MG63 (cell line): ENCODE measurements at places on chromosomes 7 and 10. TPM values are rescaled to one million over a fixed set of nuclear protein-coding genes. Genes with fewer than 3 reads are reported as not detected.

GOLGA7B gene
- 0.20 TPM in 1 of 2 replicates, not detected in the other for total RNA-seq

NKX1-2 gene
- 0.36 TPM in 1 of 2 replicates, not detected in the other for total RNA-seq

CFAP58 gene
- total RNA-seq = 0.05 and 0.20 TPM in 2 replicates

CYP2C8 gene
- total RNA-seq = not detected in 2 replicates

GRCh38 chr7:28316489-28316888 is 95.8 kb upstream of the CREB5 start:
- DNase-seq = peak; percentile 89

DNA sequence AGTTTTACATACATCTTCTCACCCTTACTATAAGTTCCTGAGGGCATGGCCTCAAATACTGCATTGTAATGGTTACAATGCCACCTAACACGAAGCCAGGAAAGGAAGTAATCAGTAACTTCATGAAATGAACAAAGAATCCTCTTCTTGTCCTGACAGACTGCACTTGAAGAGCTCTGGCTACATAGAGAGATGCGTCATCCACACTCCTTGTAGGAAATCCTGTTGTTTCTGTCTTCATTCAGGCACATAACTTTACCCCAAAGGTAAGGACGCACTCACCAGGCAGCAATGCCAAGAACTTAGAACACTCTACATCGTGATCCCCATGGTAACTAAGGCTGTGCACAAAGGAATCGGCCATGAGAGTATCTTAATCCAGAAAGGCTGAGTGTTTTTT is 80.3 kb upstream of the ARID5B start:
- DNase-seq = no peak

DNA sequence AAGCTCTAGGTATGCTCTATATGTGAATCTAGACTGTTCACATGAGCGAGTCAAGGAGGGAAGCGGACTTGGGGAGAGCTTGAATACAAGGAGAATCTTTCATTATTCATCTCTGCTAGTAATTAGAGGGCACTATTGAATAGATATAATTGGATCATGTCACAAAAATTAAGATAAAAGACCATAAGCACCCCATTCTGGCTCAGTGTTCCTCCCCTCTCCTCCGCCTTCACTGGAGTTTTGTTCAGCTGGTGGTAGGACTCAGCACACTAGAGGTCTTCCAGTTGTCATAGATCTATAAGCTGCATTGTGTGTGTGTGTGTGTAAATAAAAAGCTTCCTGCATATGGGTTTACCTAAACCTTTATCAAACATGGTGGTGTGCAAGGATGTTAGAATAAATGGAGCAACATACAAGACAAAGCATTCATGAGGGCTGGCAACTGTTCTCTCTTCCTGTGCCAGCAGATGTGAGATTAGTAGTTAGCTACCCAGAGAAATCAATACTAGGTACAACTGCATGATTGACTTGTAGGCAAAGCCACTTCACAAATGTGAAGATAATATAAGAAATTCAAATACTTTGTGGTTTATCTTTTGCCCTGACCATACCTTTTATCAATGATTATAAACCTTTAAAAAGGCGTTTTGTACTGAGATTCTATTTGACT is 142.6 kb downstream of the CREB5 start:
- no peak for DNase-seq

- no peak for DNase-seq
These were observed 14.1 kb upstream of the PPA1 start for GRCh38 chr10:70247360-70247759.

DNA sequence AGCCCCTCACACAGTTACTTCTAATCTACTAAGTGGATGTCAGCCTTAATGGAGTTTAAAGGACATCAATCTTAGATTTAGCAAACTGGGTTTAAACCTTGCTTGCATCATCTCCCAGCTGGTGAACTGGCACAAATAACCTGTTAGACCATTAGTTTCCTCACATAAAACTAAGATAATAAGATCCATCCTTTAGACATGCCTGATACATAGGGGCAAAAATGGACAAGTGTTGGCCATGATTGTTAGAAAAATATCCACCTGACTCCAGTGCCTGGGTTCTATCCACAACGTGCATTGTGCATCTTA is 439.1 kb downstream of the TNS3 start:
- no peak for DNase-seq

DNA sequence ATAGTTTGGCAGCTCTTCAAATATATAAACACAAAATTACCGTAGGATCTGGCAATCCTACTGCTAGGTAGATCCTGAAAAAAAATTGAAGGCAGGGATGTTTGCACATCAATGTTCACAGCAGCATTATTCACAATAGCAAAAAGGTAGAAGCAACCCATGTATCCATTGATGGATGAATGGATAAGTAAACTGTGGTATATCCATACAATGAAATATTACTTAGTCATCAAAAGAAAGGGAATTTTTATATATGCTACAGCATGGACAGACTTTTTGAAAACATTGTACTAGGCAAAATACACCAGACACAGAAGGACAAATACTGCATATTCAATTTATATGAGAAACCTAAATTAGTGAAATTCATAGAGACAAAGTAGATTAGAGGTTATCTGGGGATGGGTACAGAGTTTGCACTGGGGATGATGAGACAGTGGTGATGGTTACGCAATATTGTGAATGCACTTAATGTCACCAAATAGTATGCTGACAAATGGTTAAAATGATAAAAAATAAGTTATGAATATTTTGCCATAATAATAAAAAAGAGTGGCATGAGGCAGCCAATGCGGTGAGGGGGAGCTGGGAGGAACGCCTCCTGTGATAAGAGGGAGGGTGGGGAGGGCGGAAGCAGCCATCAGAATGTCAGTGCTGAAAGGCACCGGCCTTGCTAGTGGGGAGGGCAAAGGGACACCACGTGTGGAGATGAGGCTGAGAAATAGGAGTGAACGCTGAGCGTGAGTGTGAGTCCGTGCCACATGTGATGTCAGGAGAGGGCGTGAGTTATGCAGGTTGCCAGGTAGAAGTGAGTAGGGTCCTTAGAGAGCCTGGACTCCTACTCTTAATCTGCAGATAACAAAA is 386.1 kb upstream of the PODXL start:
- no peak for DNase-seq

- DNase-seq = no peak
These were observed 44.1 kb upstream of the JAZF1 start for GRCh38 chr7:28224675-28225074.

GRCh38 chr7:12397671-12398070 is 6.0 kb downstream of the VWDE start:
- DNase-seq = no peak
